ENCODE measurements at places on chromosomes 5 and 9. TPM values are rescaled to one million over a fixed set of nuclear protein-coding genes. Genes with fewer than 3 reads are reported as not detected.
A peak's percentile ranks its signal among the peaks of the same experiment; 100 is the strongest.

The TIMD4 gene
- not detected for total RNA-seq

DNA sequence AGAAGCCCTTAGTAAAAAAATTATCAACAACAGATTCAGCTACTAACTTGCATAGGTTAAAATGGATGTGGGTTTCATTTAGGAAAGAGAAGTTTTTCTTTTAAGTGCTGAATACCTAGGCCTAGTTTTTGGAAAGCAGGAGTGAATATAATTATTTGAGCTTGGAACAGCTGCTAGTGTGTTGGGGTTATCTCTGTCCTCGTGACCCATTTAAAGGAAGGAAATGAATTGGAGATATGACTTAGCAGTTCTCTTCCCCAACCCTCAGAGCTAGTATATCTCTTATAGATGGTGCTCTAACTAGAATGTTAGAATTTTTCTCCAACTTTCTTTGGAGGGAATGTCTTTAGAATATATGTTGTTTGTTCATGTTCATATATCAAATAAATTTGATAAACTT, 38.6 kb downstream of the ZNF366 start:
- no peak overlapping the region for H3K27ac ChIP-seq
- no peak overlapping the region for H3K4me3 ChIP-seq
- H3K4me1 ChIP-seq: no peaks in the 10 kb centered on the region
- no peak for DNase-seq
- no peaks in the 10 kb centered on the region for H3K27me3 ChIP-seq

DNA sequence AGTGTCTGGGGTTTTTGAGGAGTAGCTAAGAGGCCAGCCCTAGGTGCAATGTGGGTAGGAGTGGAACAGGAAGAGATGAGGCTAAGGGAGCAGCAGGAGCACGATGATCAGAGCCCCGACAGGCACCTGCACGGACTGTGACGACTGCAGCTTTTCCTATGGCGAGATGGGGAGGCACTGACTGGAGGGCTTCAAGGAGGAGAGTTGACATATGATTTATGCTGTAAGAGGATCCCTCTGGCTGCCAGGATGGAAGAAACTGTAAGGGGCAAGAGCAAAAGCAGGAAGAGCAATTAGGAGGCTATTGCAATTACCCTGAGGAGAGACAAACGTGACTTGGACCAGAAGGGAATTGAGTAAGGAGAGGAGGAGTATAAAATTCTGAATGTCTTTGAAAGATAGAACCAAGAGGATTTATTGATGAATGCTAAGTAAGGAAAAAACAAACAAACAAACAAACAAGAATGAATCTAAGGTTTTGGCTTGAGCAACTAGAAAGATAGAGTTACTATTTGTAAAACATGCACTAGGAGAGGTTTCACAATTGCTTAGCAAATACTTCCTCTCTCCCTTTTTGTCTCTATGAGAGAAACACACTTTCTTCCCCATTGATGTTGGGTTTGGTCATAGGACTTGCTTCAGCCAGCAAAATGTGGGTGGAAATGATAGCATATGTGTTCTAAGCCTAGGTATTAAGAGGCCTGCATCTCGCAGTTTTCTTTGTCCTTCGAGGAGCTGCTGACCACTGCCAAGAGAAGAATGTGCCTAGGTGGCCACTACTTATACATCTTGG, 32.9 kb downstream of the TRPC7 start:
- no peaks in the 10 kb centered on the region for H3K4me1 ChIP-seq
- H3K27me3 ChIP-seq: no peaks in the 10 kb centered on the region
- no peak overlapping the region for H3K27ac ChIP-seq
- H3K36me3 ChIP-seq: no peaks in the 10 kb centered on the region
- no peak for DNase-seq
- no peak overlapping the region for H3K4me3 ChIP-seq

GRCh38 chr5:94314460-94315131, 303.8 kb downstream of the KIAA0825 start:
- DNase-seq: no peak
- no peak overlapping the region for H3K27ac ChIP-seq
- H3K4me3 ChIP-seq: no peak overlapping the region

DNA sequence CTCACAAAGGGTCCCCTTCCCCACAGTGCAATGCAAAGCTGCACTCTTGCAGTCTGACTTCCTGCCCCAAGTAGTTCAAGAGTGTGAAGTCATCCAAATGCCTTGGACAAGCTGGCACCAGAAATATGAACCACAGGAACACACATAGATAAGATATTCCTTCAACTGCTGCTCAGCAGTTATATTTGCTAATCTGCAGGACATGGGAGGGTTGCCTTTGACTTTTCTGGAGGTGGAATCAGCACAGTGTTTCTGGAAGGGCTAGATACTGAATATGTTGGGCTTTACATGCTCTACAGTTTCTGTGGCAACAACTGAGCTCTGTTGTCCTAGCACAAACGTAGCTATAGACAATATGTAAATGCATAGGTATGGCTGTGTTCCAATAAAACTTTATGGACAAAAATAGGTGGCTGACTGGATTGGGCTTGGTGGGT, 96.7 kb upstream of the PCA3 start:
- no peaks in the 10 kb centered on the region for H3K36me3 ChIP-seq
- no peak for DNase-seq
- H3K4me3 ChIP-seq: no peak overlapping the region
- H3K4me1 ChIP-seq: no peaks in the 10 kb centered on the region
- no peaks in the 10 kb centered on the region for H3K27me3 ChIP-seq

The CYLC2 gene
- total RNA-seq: not detected

DNA sequence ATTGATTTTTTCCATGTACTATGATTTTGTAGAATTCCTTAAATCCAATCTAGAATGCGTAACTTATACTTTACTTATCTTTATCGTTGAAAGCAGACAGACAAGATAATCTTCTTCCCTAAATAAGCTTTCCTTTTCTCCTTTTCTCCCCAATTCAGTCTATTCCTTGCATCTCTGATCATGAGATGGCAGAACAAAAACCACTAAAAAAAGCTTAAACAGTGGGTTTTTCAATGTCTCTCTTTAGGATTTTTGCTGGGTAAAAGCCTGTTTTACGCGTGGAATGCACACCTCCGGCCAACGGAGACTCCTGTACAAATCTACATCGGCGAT, 755 bp downstream of the CDKN2B start:
- peak overlapping the region; percentile 86 for H3K27ac ChIP-seq
- H3K27me3 ChIP-seq: peaks cover 27% of the 10 kb centered on the region
- peaks cover 33% of the 10 kb centered on the region for H3K4me1 ChIP-seq
- H3K4me3 ChIP-seq: peak overlapping the region; percentile 81
